Activated CD4-positive, alpha-beta memory T cell treated with anti-CD3 and anti-CD28 coated beads, Interleukin-2, amount 10 ng/mL, durations not matched to agents 7 days and 5 days (primary cell): ENCODE measurements at places on chromosomes 11 and 22. TPM values are rescaled to one million over a fixed set of nuclear protein-coding genes. Genes with fewer than 3 reads are reported as not detected.

Gene HEPN1
- not detected for total RNA-seq

Gene MYRF
- total RNA-seq, result 4.6 TPM

DNA sequence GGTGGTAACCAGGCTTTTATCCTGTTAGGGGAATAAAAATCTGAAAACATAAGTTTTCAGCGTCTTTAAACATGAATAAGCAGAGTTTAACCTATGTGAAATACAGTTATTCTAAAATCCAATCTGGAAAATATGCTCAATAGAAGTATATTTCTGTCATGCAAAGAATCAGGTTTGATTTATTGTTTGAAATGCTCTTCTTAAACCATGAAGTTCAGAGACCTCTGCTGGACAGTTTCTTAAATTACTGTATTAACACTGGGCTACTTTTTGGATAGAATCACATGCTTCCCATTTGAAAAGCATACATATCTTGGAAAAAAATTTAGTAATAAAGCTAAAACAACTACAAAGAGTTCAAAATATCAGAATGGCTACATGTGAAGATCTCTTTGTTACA, 25.4 kb downstream of the APIP start:
- H3K27ac ChIP-seq, result no peak overlapping the region
- no peaks in the 10 kb centered on the region for H3K4me1 ChIP-seq
- H3K4me3 ChIP-seq, result no peak overlapping the region
- H3K36me3 ChIP-seq, result no peaks in the 10 kb centered on the region

Gene LPXN
- 137 TPM for total RNA-seq

Gene PARVG
- total RNA-seq, result 128 TPM

DNA sequence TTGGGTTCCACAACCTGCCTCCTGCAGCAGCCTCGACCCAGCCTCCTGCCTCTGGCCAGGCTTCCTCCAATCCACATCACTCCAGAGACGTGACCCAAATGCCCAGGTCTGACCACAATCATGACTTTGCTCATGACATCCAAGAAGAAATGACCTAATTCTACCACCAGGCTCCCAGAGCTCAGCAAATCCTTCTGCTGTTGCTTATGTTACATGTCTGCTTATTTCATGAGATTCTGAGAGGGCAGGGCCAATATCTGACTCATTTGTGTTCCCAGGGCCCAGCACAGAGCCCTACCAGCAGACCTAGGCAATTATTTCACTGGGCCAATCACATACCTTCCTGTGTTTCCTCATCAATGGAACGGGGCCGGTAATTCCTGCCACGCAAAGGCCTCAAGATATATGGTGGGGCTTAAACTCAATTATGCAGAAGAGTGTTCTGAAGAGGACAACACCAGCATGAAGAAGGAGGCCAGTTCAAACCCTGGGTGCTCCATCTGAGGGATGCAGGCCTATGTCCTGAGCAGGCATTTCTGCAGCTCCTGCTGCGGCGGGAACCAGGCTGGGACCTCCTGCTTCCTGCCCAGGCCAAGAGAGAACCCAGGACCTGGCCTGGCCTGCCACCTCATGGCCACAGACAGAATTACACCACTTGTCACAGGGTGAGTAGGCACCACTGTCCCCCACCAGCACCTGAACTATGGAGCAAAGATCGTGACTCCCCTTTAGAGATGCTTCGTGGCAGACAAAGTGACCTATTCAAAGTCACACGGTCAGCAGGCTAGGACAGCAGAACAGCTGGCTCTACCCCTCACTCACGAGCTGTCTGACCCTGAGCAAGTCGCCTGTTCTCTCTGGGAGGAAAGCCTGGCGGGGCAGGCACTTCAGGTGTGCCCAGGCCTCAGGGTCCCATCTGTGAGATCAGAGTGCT, 5.9 kb downstream of the CENPM start:
- peak overlapping the region; percentile 76 for H3K4me3 ChIP-seq
- H3K27ac ChIP-seq, result peak overlapping the region; percentile 99
- H3K27me3 ChIP-seq, result no peaks in the 10 kb centered on the region
- peak; percentile 91 for DNase-seq
- H3K4me1 ChIP-seq, result peaks cover 67% of the 10 kb centered on the region

Gene NELL1
- not detected for total RNA-seq

Gene RAG2
- total RNA-seq, result not detected

Gene RDX
- 53.5 TPM for total RNA-seq

Gene C22orf42
- total RNA-seq, result not detected

Gene MUC2
- total RNA-seq, result not detected

Gene PGA4
- total RNA-seq, result not detected

Gene P2RY2
- total RNA-seq, result not detected

- H3K27ac ChIP-seq, result no peak overlapping the region
- H3K27me3 ChIP-seq, result no peaks in the 10 kb centered on the region
- peaks cover 59% of the 10 kb centered on the region for H3K36me3 ChIP-seq
- peaks cover 10% of the 10 kb centered on the region for H3K4me1 ChIP-seq
- no peak overlapping the region for H3K4me3 ChIP-seq
Observed at GRCh38 chr22:45334068-45334467, 24.3 kb downstream of the FAM118A start.

GRCh38 chr11:83072350-83073242, 899 bp upstream of the RAB30 start:
- H3K4me3 ChIP-seq, result no peak overlapping the region
- H3K4me1 ChIP-seq, result peaks cover 47% of the 10 kb centered on the region
- H3K27me3 ChIP-seq, result no peaks in the 10 kb centered on the region
- H3K36me3 ChIP-seq, result peaks cover 30% of the 10 kb centered on the region

- no peak for DNase-seq
- H3K4me3 ChIP-seq, result no peak overlapping the region
- no peaks in the 10 kb centered on the region for H3K36me3 ChIP-seq
- peaks cover 15% of the 10 kb centered on the region for H3K27me3 ChIP-seq
Observed at GRCh38 chr11:102518296-102519094, 12.1 kb downstream of the MMP7 start.

GRCh38 chr11:65298655-65299179, 15.9 kb upstream of the CDC42EP2 start:
- H3K36me3 ChIP-seq, result peaks cover 26% of the 10 kb centered on the region
- no peak for DNase-seq
- H3K4me1 ChIP-seq, result no peaks in the 10 kb centered on the region

DNA sequence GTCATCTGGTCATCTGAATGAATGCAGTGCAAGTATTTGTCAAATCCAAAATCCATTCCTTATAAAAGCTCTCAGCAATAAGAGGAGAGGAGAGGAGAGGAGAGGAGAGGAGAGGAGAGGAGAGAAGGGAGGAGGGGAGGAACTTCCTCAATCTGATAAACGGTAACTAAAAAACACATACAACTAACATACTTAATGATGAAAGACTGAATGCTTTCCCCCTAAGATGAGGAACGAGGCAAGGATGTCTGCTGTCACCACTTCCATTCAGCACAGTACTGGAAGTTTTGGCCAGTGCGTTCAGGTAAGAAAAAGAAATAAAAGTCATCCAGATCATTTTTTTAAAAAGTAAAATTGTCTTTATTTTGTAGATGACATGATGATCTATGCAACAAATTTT, 80.4 kb downstream of the CD82 start:
- H3K27me3 ChIP-seq, result peaks cover 65% of the 10 kb centered on the region
- H3K27ac ChIP-seq, result no peak overlapping the region
- H3K36me3 ChIP-seq, result peaks cover 12% of the 10 kb centered on the region
- no peak for DNase-seq

Gene SIK3
- total RNA-seq, result 36.4 TPM

GRCh38 chr22:26395926-26396325, 33.1 kb upstream of the ASPHD2 start:
- no peak overlapping the region for H3K4me3 ChIP-seq
- H3K4me1 ChIP-seq, result peaks cover 6% of the 10 kb centered on the region
- H3K27me3 ChIP-seq, result peaks cover 3% of the 10 kb centered on the region
- no peak for DNase-seq
- no peak overlapping the region for H3K27ac ChIP-seq

Gene ALX4
- not detected for total RNA-seq

- DNase-seq, result no peak
- no peak overlapping the region for H3K27ac ChIP-seq
- no peaks in the 10 kb centered on the region for H3K36me3 ChIP-seq
Observed at GRCh38 chr22:32579529-32580220, 105.1 kb downstream of the FBXO7 start.

DNA sequence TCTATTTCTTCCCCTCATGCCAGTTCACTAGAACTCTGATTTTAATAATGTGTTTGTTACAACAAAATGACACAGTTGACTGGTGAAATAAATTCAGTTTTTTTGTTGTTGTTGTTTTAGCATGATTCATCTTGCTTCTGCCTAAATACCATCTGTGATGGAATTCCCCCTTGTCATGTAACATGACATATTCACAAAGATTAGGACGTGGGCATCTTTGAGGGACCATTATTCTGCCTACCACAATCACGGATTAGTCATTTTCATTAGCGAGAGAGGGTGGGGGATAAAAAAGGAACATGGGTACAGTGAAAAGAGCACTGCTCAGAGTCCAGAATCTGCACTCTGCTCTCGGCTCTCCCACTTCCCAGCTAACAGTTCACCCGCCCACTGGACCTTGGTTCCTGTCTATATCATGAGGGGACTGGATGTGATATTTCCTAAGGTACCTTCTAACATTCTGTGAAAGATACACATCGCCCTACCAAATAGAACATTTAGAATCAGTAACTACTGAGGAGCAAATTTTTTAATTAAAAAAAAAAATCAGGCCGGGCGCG, 11.3 kb downstream of the HTATIP2 start:
- H3K4me1 ChIP-seq, result peaks cover 19% of the 10 kb centered on the region
- no peak for DNase-seq
- H3K27ac ChIP-seq, result no peak overlapping the region
- H3K4me3 ChIP-seq, result no peak overlapping the region
- H3K36me3 ChIP-seq, result peaks cover 59% of the 10 kb centered on the region
- no peaks in the 10 kb centered on the region for H3K27me3 ChIP-seq

Gene ELFN2
- 0.28 TPM for total RNA-seq

Gene PNPLA5
- not detected for total RNA-seq

- no peaks in the 10 kb centered on the region for H3K36me3 ChIP-seq
- no peak for DNase-seq
- no peak overlapping the region for H3K27ac ChIP-seq
- no peak overlapping the region for H3K4me3 ChIP-seq
- H3K4me1 ChIP-seq, result peaks cover 39% of the 10 kb centered on the region
Observed at GRCh38 chr11:63448646-63449045, 42.3 kb downstream of the PLAAT5 start.

GRCh38 chr22:37204045-37204655, 8.1 kb downstream of the SSTR3 start:
- no peaks in the 10 kb centered on the region for H3K36me3 ChIP-seq
- no peak overlapping the region for H3K4me3 ChIP-seq
- no peak for DNase-seq
- H3K27ac ChIP-seq, result no peak overlapping the region
- H3K4me1 ChIP-seq, result peaks cover 15% of the 10 kb centered on the region
- H3K27me3 ChIP-seq, result no peaks in the 10 kb centered on the region

Gene MUC6
- total RNA-seq, result not detected

Gene DEFB131B
- total RNA-seq, result not detected

GRCh38 chr11:27453701-27454100, 18.9 kb downstream of the LGR4 start:
- H3K27me3 ChIP-seq, result peaks cover 3% of the 10 kb centered on the region
- no peaks in the 10 kb centered on the region for H3K36me3 ChIP-seq
- no peak for DNase-seq
- H3K4me3 ChIP-seq, result no peak overlapping the region

GRCh38 chr11:28858076-28858475, 749.9 kb downstream of the METTL15 start:
- no peaks in the 10 kb centered on the region for H3K36me3 ChIP-seq
- DNase-seq, result no peak
- H3K27me3 ChIP-seq, result no peaks in the 10 kb centered on the region
- no peak overlapping the region for H3K4me3 ChIP-seq
- H3K4me1 ChIP-seq, result no peaks in the 10 kb centered on the region
- no peak overlapping the region for H3K27ac ChIP-seq

GRCh38 chr11:114073828-114074381, 14.4 kb downstream of the ZBTB16 start:
- H3K4me3 ChIP-seq, result no peak overlapping the region
- peaks cover 8% of the 10 kb centered on the region for H3K27me3 ChIP-seq
- H3K27ac ChIP-seq, result peak overlapping the region; percentile 84
- peaks cover 60% of the 10 kb centered on the region for H3K4me1 ChIP-seq
- H3K36me3 ChIP-seq, result peaks cover 14% of the 10 kb centered on the region

- H3K4me1 ChIP-seq, result no peaks in the 10 kb centered on the region
- no peak overlapping the region for H3K4me3 ChIP-seq
- H3K27ac ChIP-seq, result no peak overlapping the region
- H3K27me3 ChIP-seq, result no peaks in the 10 kb centered on the region
- peaks cover 13% of the 10 kb centered on the region for H3K36me3 ChIP-seq
Observed at GRCh38 chr11:72370201-72370600, 64.1 kb downstream of the CLPB start.

DNA sequence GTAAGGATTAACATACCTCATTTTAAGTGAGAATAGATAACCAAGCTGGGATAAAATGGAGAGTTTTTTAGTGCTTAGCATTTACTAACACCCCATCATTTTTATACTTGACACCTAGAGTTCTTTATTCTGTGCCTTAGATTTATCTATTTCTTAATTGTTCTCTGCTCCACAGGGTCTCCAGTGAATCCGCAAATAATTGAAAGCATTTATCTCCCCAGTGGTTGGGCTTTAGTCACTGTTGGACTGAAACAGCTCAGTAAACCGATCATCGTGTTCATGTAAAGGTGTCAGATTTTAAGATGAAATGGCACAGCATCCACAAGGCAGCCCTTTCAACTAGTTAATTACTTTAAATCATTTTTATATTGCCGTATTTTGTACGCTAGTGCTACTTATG, 17.8 kb upstream of the GRIA4 start:
- H3K4me3 ChIP-seq, result no peak overlapping the region
- no peaks in the 10 kb centered on the region for H3K36me3 ChIP-seq
- H3K4me1 ChIP-seq, result no peaks in the 10 kb centered on the region
- DNase-seq, result no peak
- H3K27me3 ChIP-seq, result no peaks in the 10 kb centered on the region
- no peak overlapping the region for H3K27ac ChIP-seq

- H3K27me3 ChIP-seq, result peaks cover 5% of the 10 kb centered on the region
- no peaks in the 10 kb centered on the region for H3K36me3 ChIP-seq
- no peaks in the 10 kb centered on the region for H3K4me1 ChIP-seq
- H3K27ac ChIP-seq, result no peak overlapping the region
- H3K4me3 ChIP-seq, result no peak overlapping the region
Observed at GRCh38 chr11:95494167-95494566, 263.2 kb upstream of the SESN3 start.
